ENCODE measurements at places on chromosomes 2 and 18. TPM values are rescaled to one million over a fixed set of nuclear protein-coding genes. Genes with fewer than 3 reads are reported as not detected.

The CPLX4 gene
- total RNA-seq: not detected

The LOXL3 gene
- total RNA-seq: 2.1 TPM

The PRSS56 gene
- not detected for total RNA-seq

The CRYGD gene
- total RNA-seq: not detected

The MERTK gene
- total RNA-seq: 1.0 TPM

The DUSP2 gene
- total RNA-seq: 260 TPM

GRCh38 chr2:216776066-216776850 lies 80.9 kb upstream of the IGFBP5 start:
- no peaks in the 10 kb centered on the region for H3K36me3 ChIP-seq
- no peak overlapping the region for H3K4me3 ChIP-seq
- peaks cover 11% of the 10 kb centered on the region for H3K27me3 ChIP-seq
- no peak for DNase-seq

- no peak for DNase-seq
- no peaks in the 10 kb centered on the region for H3K27me3 ChIP-seq
- no peak overlapping the region for H3K4me3 ChIP-seq
- H3K27ac ChIP-seq: no peak overlapping the region
Observed at GRCh38 chr2:48912110-48912509, 156.6 kb upstream of the LHCGR start.

DNA sequence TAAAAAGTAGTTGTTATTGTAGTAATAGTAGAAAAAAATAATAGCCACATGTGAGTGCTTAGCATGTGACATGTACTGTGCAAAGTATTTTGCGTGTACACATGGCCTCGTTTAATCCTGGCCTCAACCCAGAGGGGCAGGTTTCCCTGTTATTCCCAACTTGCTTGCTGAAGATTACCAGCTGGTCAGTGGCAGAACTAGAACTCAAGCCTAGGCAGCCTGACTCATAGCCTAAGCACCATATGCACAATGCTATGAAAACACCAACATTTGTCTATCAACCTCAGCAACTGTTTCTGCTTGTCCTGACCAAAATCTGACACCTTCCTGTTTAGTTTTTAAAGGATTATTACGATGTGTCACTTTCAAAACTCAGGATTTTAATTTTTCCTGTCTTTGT lies 234.9 kb upstream of the SMAD7 start:
- H3K27ac ChIP-seq: no peak overlapping the region
- no peak for DNase-seq
- peaks cover 1% of the 10 kb centered on the region for H3K4me1 ChIP-seq
- peaks cover 4% of the 10 kb centered on the region for H3K27me3 ChIP-seq
- H3K4me3 ChIP-seq: no peak overlapping the region

DNA sequence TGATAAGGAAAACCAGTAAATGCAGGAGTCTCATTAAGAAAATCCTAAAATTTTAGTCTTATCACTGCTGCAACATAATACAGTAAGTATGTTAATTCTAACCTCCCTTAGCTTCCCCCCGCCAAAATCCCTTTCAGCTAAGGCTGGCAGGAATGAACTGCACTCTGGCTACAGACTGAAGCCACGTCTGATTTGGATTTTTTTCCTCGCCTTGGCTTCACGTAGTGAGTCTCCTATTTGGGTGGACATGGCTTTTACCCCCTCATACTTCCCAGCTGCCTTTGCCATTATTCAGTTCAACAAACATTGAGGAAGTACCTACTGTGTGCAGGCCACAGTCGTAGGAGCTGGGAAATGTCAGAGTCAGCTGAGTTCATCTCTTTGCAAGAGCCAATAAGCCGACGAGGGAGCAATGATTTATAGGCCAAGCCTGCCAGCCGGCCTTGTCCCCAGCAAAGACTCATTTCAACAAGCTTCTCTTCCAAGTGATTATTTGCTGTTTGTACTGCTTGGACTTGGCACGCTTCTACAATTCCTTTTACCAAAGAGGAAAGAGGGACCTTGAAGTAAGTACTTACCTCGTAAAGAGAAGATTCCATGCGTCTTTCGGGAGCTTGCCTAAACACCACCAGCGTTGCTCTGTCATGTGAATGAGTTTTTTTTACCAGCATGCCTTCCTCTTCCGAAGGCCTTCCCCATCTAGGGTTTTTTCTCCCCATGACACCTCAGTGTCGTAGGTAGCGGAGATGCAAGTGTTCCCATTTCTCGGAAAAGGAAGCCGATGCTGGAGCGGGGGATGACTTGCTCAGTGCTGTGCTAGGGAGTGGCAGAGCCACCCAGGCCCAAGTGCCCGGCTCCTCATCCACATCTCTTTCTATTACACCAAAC lies 138.6 kb downstream of the KLHL29 start:
- H3K36me3 ChIP-seq: no peaks in the 10 kb centered on the region
- no peaks in the 10 kb centered on the region for H3K27me3 ChIP-seq
- no peak overlapping the region for H3K27ac ChIP-seq
- no peak overlapping the region for H3K4me3 ChIP-seq
- DNase-seq: no peak

- H3K27ac ChIP-seq: no peak overlapping the region
- no peak for DNase-seq
- no peaks in the 10 kb centered on the region for H3K4me1 ChIP-seq
- H3K36me3 ChIP-seq: no peaks in the 10 kb centered on the region
- H3K27me3 ChIP-seq: no peaks in the 10 kb centered on the region
- H3K4me3 ChIP-seq: no peak overlapping the region
Observed at GRCh38 chr18:8221452-8221851, 387.8 kb upstream of the RAB12 start.

DNA sequence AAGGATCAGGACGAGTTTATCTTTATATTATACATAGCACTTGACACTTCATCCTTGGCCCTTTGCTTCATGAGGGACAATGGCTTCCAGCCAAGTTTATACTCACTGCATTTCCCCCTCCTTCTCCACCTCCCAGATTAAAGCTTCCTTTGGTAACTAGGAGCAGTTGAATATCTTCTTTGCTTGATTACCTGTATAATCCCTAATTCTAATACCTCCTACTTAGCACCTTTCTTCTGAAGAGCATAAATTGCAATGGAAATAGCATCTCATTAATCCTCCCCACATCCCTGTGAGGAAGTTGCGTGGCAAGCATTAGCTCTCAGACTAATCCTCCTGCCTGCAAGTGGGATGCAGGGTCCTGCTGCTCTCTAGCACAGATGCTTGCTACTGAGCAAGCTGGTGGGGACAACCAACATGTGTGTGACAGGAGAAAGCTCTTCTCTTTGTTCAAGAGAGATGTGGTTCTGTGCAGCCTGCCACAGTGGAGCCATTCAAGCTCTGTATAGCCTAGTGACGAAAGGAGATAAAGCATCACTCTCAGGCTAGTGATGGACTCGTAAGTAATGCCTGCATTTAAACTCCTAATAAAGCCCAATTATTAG lies 19.1 kb downstream of the KLHL14 start:
- no peaks in the 10 kb centered on the region for H3K27me3 ChIP-seq
- no peak for DNase-seq
- H3K4me1 ChIP-seq: no peaks in the 10 kb centered on the region
- no peak overlapping the region for H3K4me3 ChIP-seq

DNA sequence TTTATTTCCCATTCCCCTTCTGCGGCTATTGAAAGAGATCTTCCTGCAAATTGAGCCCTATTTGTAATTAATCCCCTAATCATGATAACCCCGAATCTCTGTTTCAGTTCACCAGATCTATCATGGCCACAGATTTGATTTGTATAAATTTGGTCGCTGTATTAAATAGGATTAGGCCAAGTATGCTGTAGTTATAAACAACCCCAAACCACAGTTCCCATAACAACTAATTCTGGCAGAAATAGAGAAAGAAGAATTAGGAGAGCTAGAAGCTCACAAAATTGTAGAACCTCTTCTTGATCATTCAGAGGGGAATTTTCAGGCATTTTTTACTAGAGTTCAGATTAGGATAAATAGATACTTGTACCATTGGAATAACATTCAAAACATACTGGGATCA lies 433.7 kb upstream of the TNP1 start:
- H3K27ac ChIP-seq: no peak overlapping the region
- H3K4me3 ChIP-seq: no peak overlapping the region
- peaks cover 3% of the 10 kb centered on the region for H3K4me1 ChIP-seq
- no peaks in the 10 kb centered on the region for H3K36me3 ChIP-seq

DNA sequence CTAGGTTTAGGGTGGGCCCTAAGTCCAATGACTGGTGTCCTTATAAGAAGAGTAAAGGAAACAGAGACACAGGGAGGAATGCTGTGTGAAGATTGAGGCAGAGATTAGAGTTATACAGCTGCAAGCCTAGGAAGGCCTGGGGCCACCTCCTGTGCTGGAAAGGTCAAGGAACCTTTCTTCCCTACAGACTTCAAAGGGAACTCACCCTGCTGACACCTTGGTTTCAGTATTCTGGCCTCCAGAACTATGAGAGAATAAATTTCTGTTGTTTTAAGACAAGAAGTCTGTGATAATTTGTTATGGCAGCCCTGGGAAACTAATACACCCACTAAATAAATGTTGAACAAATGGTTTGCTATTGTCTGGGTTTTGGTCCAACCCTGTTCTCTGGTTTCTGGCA lies 102.3 kb upstream of the NEUROD1 start:
- no peak overlapping the region for H3K4me3 ChIP-seq
- DNase-seq: no peak
- H3K4me1 ChIP-seq: peaks cover 16% of the 10 kb centered on the region
- H3K27me3 ChIP-seq: peaks cover 6% of the 10 kb centered on the region
- H3K27ac ChIP-seq: no peak overlapping the region

DNA sequence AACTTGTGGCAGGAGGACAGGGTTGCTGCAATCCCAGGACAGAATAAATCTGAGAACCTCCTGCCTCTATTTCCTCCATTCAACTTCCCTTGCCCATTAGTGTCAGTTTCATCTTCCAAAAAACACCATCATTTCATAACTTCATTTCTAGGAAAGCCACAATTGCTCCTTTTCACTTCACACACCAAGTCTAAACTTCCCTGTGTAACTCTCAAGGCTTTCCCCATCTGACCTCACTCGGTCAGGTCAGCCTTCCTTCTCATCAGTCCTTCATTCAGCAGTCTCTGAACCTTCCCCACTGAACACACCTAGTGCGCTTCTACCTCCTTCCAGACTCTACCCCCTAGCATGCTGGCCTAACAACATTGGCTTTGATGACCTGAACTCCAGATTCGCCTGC lies 35.8 kb downstream of the TCF7L1 start:
- H3K4me3 ChIP-seq: no peak overlapping the region
- H3K4me1 ChIP-seq: no peaks in the 10 kb centered on the region
- no peaks in the 10 kb centered on the region for H3K36me3 ChIP-seq
- H3K27me3 ChIP-seq: peaks cover 1% of the 10 kb centered on the region

Data from activated T-helper 2 cell treated with anti-CD3 and anti-CD28 coated beads, Interferon-gamma antibody, Interleukin-2, Interleukin-4, amounts not matched to agents 10 μg/mL and 5 μg/mL and 100 μg/mL, durations not matched to agents 14 hours and 24 hours and 36 hours (primary cell).